NCI-H1436 treated with DMSO at 0.1 percent for 48 hours (cell line): ENCODE measurements at places on chromosomes 6 and 20.

DNA sequence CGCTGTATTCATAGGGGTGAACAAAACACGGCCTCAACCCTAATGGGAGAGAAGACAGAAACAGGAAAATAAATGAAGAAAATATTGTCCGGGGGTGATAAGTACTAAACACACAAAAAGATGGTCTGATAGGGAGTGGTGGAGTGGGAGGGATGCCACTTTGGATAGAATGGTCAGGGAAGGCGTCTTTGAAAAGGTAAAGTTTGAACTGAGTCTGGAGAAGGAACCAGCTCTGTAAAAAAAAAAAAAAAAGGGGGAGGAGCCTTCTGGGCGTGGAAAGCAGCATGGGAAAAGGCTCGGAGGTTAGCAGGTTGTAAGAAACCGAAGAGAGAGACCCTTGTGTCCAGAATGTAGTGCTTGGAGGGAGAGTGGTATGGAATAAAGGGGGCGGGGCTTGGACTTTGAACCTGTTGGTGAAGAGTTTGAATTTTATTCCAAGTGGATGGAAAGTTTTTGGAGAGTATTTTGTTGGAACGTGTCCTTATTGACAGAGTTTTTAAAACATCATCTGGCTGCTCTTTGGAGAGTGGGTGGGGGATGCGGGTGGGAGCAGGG lies 1.8 kb downstream of the CHMP4B start:
- DNase-seq = no peak

DNA sequence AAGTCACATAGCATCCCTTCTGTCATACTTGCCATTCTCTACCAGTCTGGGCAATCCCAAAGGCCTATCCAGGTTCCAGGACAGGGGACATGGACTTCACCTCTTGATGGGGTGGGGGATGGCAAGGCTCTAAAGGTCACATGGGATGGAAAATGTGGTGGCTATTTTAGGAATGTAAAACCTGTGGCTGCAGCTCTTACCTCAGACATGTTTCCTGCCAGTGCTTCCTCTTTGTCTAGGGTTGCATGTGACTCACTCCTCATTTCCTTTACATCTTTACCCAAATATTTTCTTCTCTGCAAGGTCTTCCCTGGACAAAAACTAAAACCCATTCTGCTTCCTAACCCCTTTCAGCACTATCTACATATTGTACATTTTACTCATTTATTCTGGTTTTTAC lies 135.7 kb downstream of the BTBD3 start:
- DNase-seq = no peak

GRCh38 chr6:159778131-159778530 lies 11.3 kb downstream of the TCP1 start:
- DNase-seq = no peak

DNA sequence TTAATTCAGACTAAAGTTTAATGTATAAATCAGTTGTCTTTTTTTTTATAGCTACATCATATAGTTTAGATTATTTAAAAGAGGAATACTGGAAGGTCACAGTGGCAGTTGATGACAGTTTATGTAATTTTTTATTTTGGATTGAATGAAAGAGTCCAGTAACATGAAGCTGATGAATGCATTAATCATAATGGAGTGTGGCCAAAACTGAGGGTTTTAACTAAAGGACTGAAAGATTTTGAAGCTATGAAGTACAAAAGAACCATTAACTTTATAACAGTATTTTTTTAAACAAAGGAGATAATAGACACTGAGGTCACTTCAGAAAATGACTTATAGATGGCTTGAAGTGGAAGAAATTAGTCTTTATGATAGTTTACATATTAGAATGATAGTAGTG lies 41.3 kb downstream of the TRMT11 start:
- no peak for DNase-seq

DNA sequence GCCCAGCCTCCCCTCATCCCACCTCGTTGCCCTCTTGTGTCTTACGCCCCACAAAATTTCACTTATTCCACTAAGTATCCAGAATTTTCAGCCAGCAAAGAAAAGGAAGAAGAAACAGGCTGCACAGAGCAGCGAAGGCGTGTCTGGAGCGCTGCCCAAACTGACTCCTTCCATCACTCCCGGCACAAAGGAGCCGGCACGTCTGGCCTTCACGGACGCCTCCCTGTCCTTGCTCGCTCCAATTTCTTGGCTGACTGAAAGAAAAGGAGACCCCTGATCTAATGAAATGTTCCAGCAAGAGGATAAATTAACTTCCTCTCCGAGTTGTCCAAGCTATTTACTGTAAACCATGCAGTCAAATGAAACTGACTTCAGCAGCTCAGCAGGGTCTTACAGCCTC lies 152.3 kb upstream of the CDH4 start:
- DNase-seq = no peak

DNA sequence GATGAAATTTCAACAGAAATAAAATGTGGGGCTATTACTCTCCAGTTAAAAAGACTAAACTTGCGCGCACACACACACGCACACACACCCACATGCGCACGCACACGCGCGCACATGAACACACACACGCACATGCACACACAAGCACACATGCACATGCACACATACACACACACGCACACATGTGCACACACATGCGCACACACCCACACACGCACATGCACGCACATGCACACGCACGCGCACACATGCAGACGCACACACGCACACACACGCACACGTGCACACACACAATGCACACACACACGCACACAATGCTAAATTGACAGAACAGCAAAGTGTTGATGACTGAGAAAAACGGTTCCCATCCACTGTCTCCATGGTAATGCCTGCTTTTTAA lies 754.1 kb downstream of the CBLN4 start:
- DNase-seq = no peak

- DNase-seq = no peak
Observed at GRCh38 chr6:21144928-21145327, 448.6 kb upstream of the SOX4 start.

GRCh38 chr6:35787266-35788218 lies 6.7 kb downstream of the CLPSL1 start:
- no peak for DNase-seq

DNA sequence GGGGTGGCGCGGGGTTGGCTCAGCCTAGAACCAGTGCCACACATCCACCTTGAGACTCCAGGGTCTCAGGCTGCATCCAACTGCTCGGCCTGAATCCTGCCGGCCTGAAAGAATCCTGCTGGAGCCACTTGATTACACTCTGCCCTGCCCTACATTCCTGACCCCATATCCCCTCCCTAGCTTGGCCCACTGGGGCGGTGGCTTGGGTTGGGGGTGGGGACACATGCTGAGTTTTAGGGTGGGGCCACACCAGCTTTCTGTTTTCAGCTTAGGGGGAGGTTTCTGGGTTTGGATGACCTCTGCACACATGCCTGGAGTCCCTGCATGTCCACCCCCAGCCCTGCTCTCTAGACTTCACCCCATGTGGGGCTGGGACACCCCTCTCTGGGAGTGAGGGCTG lies 6.8 kb downstream of the ITPR3 start:
- DNase-seq = no peak

DNA sequence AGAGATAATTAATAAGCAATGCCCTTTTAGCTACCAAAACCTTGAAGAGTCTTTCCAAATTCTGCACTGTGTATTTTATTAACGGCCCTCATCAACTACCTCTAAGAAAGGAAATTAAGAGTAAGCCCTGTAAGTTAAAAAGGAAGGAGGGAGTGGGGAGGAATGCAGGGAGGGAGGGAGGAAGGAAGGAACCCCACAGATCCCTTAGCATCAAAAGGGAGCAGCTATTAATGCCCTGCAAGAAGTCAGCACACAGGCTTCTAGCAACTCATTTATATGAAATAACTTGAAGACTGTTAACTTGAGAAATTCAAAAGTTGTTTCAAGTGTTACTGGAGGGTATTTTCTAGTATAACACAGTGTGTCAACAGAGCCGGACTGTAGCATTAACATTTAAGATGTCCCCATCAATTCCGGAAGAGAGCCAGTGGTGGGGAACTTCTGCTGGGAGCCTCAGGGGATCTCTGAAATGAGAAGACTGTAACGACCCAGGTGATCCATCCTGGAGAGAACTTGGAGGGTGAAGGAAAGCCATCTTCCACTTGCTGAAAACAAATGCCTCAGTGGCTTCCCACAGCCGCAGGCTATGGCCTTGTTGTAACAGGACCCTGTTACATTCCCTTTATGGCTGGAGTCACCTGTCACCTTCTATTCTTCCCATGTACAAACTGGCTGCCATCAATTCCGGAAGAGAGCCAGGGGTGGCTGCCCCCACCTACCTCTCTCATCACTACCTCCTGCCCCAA lies 33.2 kb downstream of the SLC22A23 start:
- DNase-seq = no peak

- no peak for DNase-seq
Observed at GRCh38 chr6:96235927-96236326, 220.2 kb downstream of the FUT9 start.

- no peak for DNase-seq
Observed at GRCh38 chr6:27608916-27609883, 136.3 kb upstream of the ZNF184 start.

DNA sequence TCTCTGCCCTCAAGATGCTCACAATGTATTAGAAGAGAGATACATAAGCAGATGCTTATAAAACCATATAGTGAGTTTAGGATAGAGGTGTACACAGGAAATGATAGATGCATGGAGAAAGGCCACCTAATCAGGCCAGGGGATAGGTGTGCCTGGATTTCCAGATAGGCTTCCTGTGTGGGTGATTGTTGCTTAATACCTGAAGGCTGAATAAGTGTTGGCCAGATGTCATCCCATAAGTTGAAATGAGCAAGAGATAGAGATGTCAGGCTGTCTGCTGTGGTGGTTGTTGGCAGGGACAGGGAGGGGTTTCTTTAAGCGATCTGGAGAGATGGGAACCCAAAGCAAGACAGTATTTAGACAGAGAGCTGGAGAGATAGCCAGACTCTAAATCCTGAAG lies 109.8 kb upstream of the SGK1 start:
- no peak for DNase-seq

DNA sequence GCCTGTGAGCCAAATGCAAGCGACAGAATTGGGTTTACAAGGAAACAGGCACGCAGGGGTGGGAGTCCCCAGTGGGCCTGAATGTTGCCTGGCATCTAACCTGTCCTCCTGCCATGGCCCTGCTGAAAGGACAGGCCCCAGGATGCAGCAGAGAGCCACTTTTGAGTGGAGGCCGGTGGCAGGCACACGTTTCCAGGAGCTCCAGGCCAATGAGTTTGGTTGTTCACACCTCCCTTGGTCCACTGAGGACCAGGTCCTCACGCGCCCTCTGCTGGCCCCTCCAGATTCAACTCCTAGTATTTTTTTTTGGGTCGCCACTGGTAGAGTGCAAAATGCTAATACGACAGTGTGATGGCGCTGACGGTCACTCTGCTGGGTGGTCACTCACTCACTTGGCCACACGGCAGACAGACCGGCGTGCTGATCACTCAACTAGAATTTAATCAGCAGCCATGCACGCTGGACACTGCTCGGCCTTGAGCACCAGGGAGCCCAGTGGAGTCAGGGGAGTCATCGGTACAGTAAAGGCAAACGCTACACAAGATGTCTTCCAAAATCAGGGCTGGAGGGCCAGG lies 81.7 kb upstream of the NFATC2 start:
- no peak for DNase-seq

- DNase-seq = no peak
Observed at GRCh38 chr6:54262971-54263370, 45.3 kb upstream of the TINAG start.

DNA sequence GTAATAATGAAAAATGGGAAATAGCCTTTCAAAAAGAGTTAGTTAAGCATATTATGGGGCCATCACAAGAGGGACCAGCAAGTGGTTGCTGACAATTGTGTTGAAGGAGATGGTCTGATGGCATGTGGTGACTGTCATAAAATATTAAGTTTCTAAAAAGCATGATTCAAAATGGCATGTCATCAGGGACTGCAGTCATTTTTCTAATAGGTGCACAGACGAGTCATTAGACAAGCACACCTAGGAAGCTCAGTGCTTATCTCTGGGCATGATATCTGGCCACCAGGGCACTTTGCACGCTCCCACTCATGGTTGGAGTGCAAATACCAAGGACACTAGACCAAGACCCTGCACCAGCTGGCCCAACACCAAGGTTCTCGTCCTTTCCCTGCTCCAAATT lies 226.5 kb downstream of the ANKRD60 start:
- DNase-seq = no peak

GRCh38 chr6:52552278-52552643 lies 24.6 kb downstream of the TRAM2 start:
- DNase-seq = no peak

DNA sequence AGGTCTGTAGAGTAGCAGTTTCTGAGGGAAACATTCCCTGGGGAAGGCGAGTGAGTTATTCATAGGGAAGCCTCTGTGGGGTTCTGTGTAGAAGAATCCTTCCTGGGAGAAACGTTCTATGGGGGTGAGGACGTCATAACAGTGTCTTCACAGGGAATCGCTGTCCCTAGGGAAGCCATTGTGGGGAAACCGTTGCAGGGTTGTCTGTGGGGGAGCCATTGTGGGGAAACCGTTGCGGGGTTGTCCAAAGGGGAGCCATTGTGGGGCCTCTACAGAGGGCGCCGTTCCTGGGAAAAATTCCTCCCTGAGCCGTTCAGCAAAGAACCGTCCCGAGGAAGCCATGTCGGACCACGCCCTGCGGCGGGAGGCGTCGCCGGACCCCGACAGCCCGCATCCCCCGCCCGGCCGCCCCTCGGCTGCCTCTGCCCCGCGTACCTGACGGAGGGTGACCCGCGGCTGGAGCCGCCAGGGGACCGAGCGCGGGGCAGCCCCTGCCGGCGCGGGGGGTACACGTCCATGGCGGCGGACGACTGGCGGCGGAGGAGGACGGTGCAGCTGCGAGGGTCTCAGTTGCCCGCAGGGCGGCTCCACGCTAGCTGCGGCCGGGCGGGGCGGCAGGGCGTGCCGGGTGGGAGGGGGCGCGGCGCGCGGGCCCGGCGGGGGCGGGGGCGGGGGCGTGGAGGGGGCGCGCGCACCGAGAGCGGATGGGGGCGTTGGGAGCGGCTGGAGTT lies at the start of gene DNAAF9:
Gene DNAAF9 (minus strand): TSS at position 630 of the 731 bp plus-strand sequence. CDS start 112 bp downstream, at position 518.
- DNase-seq = no peak

DNA sequence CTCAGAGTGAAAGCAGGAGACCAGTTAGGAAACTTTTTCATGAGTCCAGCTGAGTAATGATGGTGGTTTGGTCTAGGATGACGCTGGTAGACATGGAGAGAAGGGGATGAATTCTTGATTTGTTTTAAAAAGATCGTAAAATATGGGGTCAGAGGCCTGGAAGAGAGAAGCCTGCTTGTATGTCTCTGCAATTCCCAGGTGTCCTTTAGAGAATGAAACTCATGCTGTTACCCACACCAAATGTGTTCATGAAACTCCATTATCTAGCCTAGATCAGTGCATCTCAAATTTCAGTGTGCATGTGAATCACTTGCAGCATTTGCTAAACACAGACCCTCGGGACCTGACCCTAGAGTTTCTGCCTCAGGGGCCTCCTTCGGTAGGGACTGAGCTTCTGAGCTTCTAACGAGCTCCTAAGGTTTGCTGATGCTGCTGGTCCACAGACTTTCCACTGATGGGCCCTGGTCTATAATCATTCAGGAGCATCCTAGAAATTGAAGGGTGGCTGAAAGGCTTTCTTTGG lies 302.0 kb upstream of the PLCB4 start:
- DNase-seq = no peak
